Melanocyte of skin (primary cell): ENCODE measurements at places on chromosomes 11 and 22. TPM values are rescaled to one million over a fixed set of nuclear protein-coding genes. Genes with fewer than 3 reads are reported as not detected.

Gene CCDC86
- 34.4 and 36.6 TPM in 2 replicates for total RNA-seq

Gene HSCB
- 13.3 and 17.1 TPM in 2 replicates for total RNA-seq

Gene BATF2
- 14.3 and 29.0 TPM in 2 replicates for total RNA-seq

Gene JAM3
- 55.7 and 96.3 TPM in 2 replicates for total RNA-seq

Gene CCS
- total RNA-seq = 25.5 and 29.1 TPM in 2 replicates

Gene SYT9
- not detected in 2 replicates for total RNA-seq

Gene FAT3
- under 0.01 and 0.15 TPM in 2 replicates for total RNA-seq

Gene DAGLA
- total RNA-seq = 1.2 and 2.0 TPM in 2 replicates

Gene LYVE1
- total RNA-seq = not detected in 2 replicates

Gene PGR
- not detected in 2 replicates for total RNA-seq
